A172 (cell line): ENCODE measurements at places on chromosomes 6 and 20. TPM values are rescaled to one million over a fixed set of nuclear protein-coding genes. Genes with fewer than 3 reads are reported as not detected.

DNA sequence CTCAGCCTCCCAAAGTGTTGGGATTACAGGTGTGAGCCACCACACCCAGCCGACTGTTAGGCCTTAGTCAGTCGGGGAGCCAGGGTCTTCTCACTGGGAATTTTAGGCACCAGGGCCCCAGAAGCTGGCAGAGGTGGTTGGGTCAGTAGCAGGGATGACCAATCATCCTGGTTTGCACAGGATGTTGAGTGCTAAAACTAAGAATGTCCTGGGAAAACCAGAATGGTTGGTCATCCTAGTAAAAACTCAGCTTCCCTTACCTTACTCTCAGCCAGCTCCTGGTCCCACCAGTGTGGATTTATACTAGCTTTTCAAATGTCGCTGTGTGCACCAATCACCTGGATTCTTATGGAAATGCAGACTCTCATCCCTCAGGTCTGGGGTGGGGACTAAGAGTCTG is 31.8 kb downstream of the KCNG1 start:
- DNase-seq, result no peak

GRCh38 chr6:125151700-125152099 is 1.9 kb upstream of the TPD52L1 start:
- no peak for DNase-seq

GRCh38 chr6:130676077-130676772 is 151.0 kb upstream of the SMLR1 start:
- DNase-seq, result no peak

GRCh38 chr6:34490390-34491090 is 24.7 kb downstream of the PACSIN1 start:
- no peak for DNase-seq

DNA sequence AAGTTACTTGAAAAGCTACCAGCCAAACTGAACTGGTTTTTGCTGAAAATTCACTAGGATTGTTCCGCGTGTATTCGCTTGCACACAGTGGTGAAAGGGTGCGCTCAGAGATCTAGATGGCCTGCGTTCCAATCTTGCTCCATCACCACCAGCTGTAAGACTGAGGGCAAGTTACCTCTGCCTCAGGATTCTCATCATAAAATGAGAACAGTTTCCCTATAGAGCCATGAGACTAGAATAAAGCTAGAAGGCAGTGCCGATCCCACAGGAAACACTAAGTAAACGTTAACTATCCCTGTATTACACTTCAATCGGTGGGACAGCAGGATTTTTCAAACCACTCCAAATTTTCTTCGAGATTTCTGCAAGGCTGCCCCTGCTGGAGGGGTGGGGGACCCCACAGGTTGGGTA is 838 bp downstream of the AHCY start:
- DNase-seq, result no peak

DNA sequence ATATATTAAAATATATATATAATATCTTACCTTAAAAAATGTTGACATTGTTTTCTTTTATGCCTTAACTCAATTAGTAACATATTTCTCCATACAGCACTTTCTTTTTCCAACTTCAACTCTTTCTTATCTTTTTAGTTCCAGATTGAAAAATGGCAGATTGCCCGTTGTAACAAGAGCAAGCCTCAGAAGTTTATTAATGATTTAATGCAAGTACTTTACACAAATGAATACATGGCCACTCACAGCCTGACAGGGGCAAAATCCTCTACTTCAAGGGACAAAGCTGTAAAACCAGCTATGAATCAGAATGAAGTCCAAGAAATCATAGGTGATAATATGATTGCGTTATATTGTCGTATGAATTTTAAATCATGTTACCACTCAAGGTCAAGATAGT is 29.4 kb upstream of the KIAA1586 start:
- no peak for DNase-seq

DNA sequence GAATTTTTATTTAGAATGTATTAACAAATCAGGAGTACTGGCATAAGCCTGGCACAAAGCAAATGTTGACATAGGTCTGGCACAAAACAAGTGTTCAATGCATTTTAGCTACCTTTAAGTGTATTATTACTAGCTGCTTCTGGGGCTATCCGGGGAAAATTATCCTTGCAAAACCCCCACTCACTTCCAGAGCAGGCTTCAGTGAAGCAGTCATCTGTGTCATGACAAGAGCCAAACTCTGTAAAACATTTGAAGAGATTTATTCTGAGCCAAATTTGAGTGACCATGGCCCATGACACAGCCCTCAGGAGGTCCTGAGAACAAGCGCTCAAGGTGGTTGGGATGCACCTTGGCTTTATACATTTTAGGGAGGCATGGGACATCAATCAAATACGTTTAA is 6.4 kb upstream of the TRIM38 start:
- no peak for DNase-seq

The KCNK15 gene
- total RNA-seq, result 0.62 TPM in 1 of 2 replicates, not detected in the other

GRCh38 chr6:3808759-3809514 is 40.2 kb upstream of the FAM50B start:
- DNase-seq, result peak; percentile 97

DNA sequence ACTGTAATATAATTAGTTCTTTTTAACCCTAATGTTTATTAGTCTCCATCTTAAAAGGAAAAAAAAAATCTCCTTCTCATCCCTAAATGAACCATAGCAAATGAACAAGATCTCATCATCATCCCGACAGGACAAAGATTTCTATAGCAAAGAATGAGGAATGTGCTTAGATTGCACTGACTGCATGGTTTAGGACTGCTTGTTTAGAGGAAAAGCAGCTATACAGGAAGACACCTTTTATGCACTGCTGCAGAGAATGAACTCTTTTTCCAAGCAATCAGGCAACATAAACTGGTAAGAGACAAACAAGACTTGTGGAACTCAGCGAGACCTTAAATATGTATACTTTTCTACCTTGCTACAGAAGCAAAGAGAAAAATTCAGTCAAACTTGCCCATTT is 26.8 kb downstream of the CSNK2A1 start:
- no peak for DNase-seq

The FRS3 gene
- 0.72 and 0.81 TPM in 2 replicates for total RNA-seq

- DNase-seq, result no peak
Observed at GRCh38 chr6:151805286-151805840, 2.1 kb upstream of the ESR1 start.

DNA sequence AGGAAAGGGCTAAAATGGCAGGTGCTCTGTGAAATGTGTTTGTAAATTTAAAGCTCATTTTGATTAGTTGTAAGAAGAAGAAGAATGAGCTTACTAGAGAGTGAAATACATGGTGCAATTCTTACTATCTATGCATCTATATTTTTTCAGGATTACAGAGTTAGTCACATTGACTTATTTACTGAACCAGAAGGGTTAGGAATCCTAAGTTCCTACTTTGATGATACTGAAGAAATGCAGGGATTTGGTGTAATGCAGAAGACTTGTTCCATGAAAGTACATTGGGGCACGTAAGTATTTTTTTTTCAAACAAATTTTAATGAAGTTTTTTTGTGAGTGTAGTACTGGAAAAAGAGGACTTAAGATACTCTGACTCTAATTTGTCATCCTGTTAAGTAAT is 99.3 kb downstream of the RTN4IP1 start:
- no peak for DNase-seq

The BAG2 gene
- 22.6 and 23.1 TPM in 2 replicates for total RNA-seq

The SLC17A1 gene
- total RNA-seq, result not detected in 2 replicates

The PLG gene
- not detected in 2 replicates for total RNA-seq

GRCh38 chr20:17490501-17490900 is 40.7 kb downstream of the BFSP1 start:
- no peak for DNase-seq

- DNase-seq, result no peak
Observed at GRCh38 chr20:8057871-8058270, 38.3 kb upstream of the TMX4 start.

DNA sequence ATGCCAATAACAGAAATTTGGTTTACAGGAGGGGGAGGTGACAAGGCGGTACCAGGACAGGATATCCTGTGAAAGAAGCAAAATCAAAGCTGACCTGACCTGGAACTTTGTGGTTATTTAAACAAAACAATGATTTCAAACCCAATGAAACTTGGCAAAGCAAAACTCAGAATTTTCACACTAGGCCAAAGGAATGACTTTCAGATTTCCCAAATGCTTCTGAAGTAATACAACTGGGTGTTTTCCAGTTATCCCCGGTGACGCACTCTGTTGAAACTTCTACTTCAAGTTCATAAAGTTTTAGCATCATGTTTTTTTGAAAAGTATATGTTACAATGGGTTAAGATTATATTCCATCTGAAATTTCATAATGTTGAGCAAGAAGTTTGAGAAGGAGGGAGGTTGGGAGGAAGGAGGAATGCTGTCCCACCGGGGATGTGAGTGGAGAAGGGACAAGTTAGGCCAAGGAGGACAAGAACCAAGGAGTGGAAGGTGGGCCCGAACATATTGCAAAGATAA is 78.1 kb upstream of the TRAF3IP2 start:
- DNase-seq, result peak; percentile 11

- no peak for DNase-seq
Observed at GRCh38 chr6:104957301-104958177, 632 bp downstream of the LIN28B start.

The FAM209B gene
- not detected in 2 replicates for total RNA-seq

The THBD gene
- total RNA-seq, result 0.07 and 0.17 TPM in 2 replicates

DNA sequence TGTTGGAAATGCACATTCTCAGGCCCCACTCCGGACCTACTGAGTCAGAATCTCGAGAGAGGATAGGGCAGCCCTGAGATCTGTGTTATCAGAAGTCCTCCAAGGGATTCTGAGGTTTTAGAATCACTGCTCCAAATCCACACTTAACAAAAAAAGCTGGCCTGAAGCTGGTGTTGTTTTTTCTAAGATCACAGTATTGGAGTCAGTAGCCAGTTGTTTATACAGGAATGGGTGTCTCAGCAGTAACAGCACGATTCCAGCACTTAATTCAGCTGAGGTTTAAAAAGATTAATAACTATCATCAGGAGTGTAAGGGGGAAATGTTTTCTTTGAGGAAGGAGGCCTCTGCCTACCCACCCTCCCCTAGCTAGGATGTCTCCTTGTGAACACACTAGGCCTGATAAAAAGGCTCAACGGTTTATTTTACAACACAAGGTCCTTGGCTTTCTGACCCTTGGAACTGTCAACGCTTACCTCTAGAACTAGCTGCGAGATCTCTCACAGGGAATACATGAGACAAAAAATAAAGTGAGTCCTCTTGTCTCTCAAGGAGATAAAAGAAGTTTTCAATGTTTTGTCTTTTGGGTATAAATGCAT is 505.4 kb downstream of the CD83 start:
- DNase-seq, result no peak

- no peak for DNase-seq
Observed at GRCh38 chr6:168217880-168218537, 101.6 kb downstream of the DACT2 start.

The PRR18 gene
- total RNA-seq, result 0.14 and 0.24 TPM in 2 replicates

DNA sequence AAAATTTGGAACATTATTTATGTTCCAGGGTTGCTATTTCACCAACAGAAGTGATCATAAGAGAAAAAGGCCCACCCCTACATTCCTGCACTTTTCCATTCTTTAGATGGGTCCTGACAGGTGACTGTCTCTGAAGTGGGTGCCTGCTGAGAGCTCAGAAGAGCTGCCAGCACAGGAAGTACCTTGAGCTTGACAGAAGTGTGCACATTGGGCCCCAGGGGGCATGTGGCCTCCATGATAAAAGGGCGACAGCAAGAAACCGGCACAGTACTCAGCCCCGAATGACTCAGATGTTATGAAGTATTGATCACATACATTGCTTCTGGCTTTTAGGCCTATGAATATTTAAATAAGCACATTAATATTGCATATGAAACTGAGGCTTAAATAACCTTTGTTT is 150.4 kb downstream of the PCSK2 start:
- DNase-seq, result no peak

The NMBR gene
- total RNA-seq, result not detected in 2 replicates

DNA sequence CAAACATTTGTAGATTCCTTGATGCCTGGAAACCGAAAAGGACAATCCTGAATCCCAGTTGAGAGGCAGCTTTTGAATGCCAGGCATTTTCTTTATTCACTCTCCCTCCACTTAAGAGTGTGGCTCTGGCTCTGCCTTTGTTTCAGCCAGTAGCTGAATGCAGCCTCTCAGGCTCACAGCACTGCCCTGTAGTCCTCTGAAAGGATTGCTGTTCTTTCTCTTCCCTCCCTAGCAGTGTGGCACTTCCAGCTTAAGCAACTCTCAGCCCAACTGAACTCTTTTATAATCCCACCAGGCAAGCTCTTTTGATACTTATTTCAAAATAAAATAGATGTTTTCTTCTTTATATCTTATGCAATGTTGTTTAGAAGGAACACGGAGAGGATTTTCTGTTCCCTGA is 415.6 kb downstream of the GJA1 start:
- no peak for DNase-seq

- DNase-seq, result peak; percentile 88
Observed at GRCh38 chr6:3442431-3443220, 14.2 kb downstream of the SLC22A23 start.

GRCh38 chr20:19026121-19026878 is 186.1 kb upstream of the SLC24A3 start:
- DNase-seq, result no peak

DNA sequence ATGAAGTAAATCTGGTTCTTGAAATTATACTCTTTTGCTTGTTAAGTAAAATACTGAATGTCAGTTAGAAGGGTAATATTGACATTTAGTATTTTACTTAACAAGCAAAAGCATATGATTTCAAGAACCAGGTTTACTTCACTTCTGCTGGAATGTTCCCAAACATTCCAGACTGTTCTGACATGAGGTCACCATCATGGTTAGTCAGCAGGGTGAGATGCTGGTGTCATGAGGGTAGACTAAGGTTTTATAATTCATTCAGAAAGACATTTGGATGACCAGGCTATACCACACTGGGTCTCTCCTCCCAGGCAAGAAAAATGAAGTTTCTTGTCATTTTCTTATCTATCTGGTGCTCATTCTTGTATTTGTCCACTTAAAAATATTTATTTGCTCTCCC is 414.4 kb upstream of the MMS22L start:
- peak; percentile 16 for DNase-seq

- no peak for DNase-seq
Observed at GRCh38 chr20:25025986-25026605, 31.8 kb downstream of the ACSS1 start.

DNA sequence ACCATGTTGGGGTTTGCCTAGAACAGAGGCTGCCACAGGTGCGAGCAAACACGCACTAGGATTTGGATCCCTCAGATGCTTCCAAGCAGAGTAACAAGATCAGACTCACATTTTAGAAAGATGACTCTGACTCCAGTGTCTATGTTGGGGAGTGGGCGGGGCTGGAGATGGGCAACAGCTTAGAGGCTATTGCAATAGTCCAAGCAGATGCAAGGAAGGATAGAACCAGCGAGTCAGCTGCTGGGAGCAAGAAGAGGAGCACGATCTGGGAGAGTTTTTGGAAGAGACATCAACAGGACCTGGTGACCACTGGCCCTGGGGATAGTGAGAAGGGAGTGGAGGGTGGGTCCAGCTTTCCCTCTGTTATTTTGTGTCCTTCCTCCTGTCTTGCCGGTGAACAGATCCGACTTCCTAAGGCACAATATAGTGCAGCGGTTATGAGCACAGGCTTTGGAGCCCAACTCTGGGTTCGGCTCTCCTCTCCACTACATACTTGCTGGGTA is 52.7 kb downstream of the FGD2 start:
- DNase-seq, result peak; percentile 44

GRCh38 chr20:51525241-51526105 is 17.0 kb downstream of the NFATC2 start:
- DNase-seq, result no peak

The VSX1 gene
- 0.10 TPM in 1 of 2 replicates, not detected in the other for total RNA-seq

- no peak for DNase-seq
Observed at GRCh38 chr6:83047065-83047754, 18.4 kb downstream of the UBE3D start.

The PSMB1 gene
- 628 and 675 TPM in 2 replicates for total RNA-seq

- peak; percentile 74 for DNase-seq
Observed at GRCh38 chr6:40894962-40895799, 143.8 kb downstream of the UNC5CL start.

- DNase-seq, result peak; percentile 77
Observed at GRCh38 chr6:110053395-110054240, 75.5 kb downstream of the GPR6 start.
